ENCODE measurements at places on chromosomes 12 and 14.
A peak's percentile ranks its signal among the peaks of the same experiment; 100 is the strongest.

- no peak for DNase-seq
Observed at GRCh38 chr14:73047808-73048207, 10.5 kb upstream of the RBM25 start.

- DNase-seq, result no peak
Observed at GRCh38 chr14:73968885-73969284, 18.8 kb downstream of the COQ6 start.

- DNase-seq, result no peak
Observed at GRCh38 chr12:114275086-114275485, 130.9 kb downstream of the TBX5 start.

DNA sequence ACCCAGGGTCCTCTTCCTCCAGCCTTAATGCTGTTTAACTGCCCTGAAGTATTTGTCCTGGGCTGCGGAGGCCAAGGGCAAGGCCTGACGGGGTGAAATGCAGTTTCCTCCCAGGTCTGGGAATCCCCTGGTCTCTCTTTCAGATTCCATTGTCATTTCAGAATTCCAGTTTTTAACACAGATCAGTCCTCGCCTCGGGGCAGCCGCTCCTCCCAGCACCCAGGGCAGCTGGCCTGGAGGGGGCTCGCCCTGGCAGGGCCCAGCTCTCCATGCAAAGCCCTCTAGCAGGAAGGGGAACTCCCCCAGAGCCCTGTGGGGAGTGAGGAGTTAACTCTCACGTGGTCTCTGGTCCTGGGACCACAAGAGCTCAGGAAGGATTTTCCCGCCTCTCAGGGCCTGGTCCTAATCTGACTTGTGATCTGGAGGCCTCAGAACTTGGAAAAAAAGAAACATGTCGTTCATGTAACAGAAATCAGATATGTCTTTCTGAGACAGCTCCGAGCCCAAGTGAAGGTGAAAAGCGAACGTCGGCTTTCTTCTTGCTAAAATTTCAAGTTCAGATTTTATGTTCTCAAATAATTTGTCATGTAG lies 265.6 kb upstream of the SFSWAP start:
- DNase-seq, result no peak

DNA sequence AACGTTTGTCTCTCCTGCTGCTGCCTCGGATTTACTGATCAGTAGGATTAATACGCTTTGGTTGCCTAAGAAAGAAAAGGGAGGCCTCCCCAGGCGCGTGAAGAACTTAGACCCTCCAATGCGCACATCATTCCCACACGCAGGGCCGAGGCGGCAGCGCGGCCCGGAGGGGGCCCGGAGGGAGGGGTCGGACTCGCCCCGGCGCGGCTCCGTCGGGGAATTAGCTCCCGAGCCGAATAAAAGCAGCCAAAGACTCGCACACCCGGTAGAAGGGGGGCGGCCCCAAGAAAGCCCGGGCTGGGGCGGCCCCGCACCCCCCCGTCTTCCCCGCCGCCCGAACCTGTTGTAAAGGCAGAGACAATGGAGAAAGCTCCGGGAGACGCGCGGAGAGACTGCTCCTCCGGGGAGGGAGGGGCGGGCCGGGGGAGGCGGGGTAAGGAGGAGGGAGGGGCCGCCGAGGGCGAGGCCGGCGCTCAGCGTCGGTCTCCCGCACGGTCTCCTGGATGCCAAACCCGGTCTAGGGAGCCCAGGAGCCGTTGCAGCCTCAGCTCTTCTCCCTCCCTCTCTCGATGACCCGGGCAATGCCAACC lies at the start of gene NELL2:
NELL2 (minus strand) TSS at position 362 of the 590 bp plus-strand sequence. CDS start 446 bp downstream, outside the sequence.
- no peak for DNase-seq

- no peak for DNase-seq
Observed at GRCh38 chr12:105357162-105357691, 26.7 kb downstream of the C12orf75 start.

DNA sequence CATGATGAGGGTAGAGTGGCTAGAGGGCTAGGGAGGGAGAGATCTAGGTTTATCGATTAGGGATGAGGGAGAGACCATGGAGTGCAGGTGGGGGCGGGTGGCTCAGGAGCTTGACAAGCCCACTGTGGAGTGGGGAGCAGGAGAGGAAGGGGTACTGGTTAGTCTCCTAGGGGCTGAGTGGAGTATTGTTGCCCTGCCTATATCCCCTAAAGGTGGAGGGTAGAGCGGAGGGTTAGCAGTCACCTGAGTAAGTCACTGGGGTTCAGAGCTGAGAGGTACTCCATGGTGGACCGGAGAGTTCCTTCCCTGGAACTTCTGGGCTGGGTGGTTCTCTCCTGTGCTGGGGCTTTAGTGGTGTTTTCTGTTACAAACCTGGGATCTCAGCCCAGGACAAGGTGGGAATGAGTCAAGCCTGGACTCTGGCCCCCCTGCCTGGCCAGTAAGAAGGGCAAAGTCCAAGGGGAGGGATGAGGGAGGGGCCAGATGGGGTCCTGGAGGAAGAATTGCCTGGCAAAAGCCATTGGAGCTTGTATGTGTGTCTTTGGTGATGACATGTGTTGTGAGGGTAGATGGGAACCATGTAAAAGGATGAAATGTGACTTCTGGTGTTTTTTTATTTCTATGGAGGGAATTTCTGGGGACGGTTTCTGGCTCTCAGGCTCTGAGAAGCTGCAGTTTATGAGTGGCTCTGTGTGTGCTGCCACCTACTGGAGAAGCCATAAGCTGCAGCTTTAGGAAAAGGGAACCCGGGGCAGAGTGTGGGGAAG lies at the start of gene CIDEB:
CIDEB (minus strand) TSS at position 403 of the 767 bp plus-strand sequence; CDS start at position 284, 119 bp downstream.
- DNase-seq, result peak; percentile 92

- DNase-seq, result no peak
Observed at GRCh38 chr14:24965934-24966578, 83.9 kb downstream of the STXBP6 start.

DNA sequence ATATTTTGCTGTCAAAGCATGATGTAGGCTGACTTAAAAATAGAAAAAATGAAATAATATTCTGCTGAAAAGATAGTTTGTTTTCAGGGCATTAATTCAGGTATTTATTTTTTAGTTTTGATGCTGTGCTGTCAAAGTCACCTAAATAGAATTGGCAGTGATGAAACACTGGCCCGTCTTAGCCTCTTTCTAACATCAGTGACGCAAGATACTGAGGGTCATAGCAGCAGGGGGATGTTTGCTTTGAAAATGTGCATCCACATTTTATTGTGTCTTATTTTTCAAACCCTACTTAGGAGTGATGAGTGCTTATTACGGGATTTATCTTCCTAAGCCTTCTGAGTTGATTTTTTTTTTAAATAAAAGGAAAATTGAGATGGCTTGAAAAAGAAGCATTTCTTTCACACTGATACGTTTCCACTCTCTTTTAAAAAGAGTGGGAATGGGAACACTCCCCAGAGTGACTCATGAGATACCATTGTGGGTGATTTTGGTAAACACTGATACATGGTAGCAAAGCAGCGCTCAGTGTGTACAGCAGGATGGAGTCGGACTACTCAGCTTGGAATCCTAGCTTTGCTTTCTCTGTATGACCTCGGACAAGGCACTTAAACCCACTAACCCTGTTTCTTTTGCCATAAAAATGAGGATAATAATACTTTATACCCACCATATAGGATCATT lies 290.8 kb downstream of the ERC1 start:
- DNase-seq, result no peak

DNA sequence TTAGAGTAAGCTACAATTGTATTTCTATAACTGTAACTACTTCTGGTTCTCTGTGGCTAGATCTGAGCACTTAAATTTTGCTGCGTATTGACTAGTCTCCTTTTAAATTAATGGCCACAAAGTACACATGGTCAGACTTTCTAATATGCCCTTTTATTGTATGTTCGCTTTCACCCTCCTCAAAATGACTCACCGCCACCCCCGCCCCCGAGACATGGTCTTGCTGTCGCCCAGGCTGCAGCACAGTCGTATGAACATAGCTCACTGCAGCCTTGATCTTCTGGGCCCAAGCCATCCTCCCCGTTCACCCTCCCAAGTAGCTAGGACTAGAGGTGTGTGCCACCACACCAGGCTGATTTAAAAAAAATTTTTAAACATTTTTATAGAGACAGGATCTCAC lies 11.8 kb downstream of the MTERF2 start:
- no peak for DNase-seq

GRCh38 chr12:62578726-62579125 lies 112.1 kb downstream of the MON2 start:
- no peak for DNase-seq

- DNase-seq, result no peak
Observed at GRCh38 chr14:106315436-106315835, 789.1 kb downstream of the TMEM121 start.

DNA sequence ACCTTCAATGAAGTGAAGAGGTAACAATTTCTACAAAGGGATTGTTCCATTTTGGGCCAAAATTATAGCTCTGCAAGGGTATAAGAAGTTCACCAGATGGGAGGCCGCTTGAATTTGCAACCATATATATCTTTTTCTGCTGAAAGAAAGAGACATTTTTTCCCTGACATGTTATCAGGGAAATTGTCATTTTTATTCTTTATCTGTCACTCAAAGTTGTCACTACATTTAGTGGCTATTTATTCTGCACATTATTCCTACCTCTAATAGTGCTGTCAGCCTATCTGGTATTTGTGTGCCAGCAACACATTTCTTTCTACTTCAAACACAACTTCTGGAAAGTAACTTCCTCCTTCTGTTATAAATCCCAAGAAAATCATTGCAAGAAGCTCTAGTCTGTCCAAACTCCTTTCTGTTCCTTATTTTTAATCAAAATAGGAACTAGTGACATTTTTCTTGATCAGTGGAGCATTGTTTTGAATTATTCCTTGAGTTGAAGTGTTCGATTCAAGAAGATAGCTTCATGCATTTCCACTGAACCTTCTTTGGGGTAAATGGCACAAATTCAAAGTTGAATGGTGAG lies 137.9 kb upstream of the ATP2B1 start:
- no peak for DNase-seq

DNA sequence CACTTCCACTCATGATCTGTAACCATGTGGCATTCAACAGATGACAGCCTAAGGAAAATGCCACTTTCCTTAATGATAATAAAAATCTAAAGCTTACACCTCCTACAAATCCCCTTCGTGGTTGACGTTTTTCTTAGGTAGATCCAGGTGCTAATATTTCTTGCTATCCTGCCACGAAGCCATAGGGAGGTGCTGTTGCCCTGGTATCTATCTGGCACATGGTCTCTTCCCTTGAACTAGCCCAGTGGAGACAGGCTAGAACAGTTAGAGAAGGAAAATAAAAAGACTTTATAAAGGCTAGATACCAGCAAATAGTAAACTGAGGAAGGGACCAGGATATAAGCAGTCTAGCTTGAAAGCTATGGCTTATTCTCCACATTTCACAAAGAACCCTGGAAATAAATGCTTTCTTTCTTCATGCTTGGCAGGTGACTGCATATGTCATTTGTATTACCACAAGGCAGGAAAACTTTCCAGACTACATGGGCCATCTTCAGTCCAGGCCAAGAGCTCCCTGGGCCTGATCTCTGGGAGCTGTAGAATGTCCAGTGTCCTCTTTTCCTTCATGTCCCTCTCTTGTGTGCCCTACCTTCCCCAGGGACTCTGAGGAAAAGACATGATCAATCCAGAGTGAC lies 15.3 kb downstream of the SPIC start:
- DNase-seq, result no peak

GRCh38 chr14:68603533-68604360 lies 189.1 kb downstream of the ZFP36L1 start:
- no peak for DNase-seq

- no peak for DNase-seq
Observed at GRCh38 chr12:54585243-54585642, 3.2 kb downstream of the PPP1R1A start.

GRCh38 chr12:52867642-52868041 lies 18.8 kb upstream of the KRT78 start:
- no peak for DNase-seq

DNA sequence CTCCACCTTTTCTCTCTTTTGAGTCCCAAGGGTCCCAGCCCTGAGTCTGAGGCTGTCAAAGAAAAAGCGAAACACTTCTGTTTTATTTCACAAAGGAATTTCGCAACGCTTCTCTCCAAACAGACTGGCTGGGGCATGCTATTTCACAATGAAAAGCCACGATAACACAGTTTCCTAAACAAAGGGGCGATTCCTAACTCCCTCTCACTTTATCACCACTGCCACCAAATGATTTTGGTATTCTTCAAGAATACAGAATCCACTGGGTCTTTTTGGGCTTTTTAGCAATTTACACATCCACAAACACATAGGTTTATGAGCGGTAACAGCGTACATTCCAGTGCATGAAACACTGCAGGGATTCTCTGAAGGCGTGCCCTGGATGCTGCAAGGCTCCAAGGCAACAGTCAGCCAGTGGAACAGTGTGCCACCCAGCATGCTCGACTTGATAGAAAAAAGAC lies 161.2 kb downstream of the DAD1 start:
- peak; percentile 53 for DNase-seq

DNA sequence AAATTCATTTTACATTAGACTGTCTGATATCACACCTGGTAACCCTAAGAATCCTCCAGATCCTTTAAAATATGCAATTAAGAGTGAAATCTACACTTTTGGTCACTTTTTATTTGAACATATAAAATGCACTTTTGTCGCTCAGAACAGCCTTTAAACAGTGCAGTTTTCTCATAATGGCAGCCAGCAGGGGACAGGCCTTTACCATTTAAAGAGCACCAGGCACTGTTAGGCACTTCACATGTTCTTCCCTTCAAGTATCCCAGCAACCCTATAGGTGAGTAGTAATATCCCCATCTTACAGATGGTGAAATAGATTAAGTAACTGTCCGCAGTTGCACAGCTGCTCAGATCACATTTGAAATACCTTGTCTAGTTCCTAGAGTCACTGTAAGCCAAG lies 11.3 kb upstream of the SAMD4A start:
- no peak for DNase-seq

DNA sequence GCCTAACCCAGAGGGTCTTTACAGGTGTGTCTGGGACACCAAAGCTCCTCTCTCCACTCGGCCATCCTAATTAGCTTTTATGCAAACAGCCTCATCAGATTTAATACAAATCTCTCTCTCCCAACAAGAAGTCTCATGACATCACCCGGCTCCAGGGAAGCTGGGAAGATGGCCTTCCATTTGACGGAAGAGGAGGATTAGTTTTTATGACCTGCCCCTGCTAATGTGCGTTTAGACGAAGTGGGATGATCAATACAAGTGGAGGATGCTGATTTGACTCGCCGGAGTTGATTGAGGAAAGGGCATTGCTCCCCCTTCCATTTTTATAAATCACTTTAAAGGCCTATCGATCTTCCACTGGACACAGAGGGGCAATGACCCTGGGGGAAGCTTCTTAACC lies 239.2 kb downstream of the BCL11B start:
- no peak for DNase-seq

GRCh38 chr12:3771853-3772252 lies 18.9 kb upstream of the CRACR2A start:
- DNase-seq, result peak; percentile 59

GRCh38 chr12:3838076-3838475 lies 35.1 kb downstream of the PARP11 start:
- DNase-seq, result no peak
